ENCODE measurements at places on chromosomes 2 and 18. TPM values are rescaled to one million over a fixed set of nuclear protein-coding genes. Genes with fewer than 3 reads are reported as not detected.

GRCh38 chr2:236715491-236715961 lies 145.9 kb downstream of the ACKR3 start:
- DNase-seq, result no peak
- H3K27ac ChIP-seq, result no peak overlapping the region
- H3K4me3 ChIP-seq, result no peak overlapping the region
- peaks cover 6% of the 10 kb centered on the region for H3K27me3 ChIP-seq
- peaks cover 10% of the 10 kb centered on the region for H3K4me1 ChIP-seq

- no peak for DNase-seq
- H3K27me3 ChIP-seq, result peaks cover 2% of the 10 kb centered on the region
- H3K4me1 ChIP-seq, result no peaks in the 10 kb centered on the region
- no peak overlapping the region for H3K4me3 ChIP-seq
These were observed 109.2 kb upstream of the COPS8 start for GRCh38 chr2:236976266-236977062.

Gene CASP8
- total RNA-seq, result 14.9 TPM

- H3K27me3 ChIP-seq, result no peaks in the 10 kb centered on the region
- H3K27ac ChIP-seq, result no peak overlapping the region
- no peak for DNase-seq
- H3K4me3 ChIP-seq, result no peak overlapping the region
- H3K36me3 ChIP-seq, result no peaks in the 10 kb centered on the region
These were observed 289.3 kb upstream of the TCF4 start for GRCh38 chr18:55877321-55877720.

Gene ACADL
- total RNA-seq, result not detected

Gene GPR35
- total RNA-seq, result 0.77 TPM

GRCh38 chr2:48417856-48418838 lies 111.8 kb upstream of the STON1 start:
- peaks cover 5% of the 10 kb centered on the region for H3K27me3 ChIP-seq
- H3K4me1 ChIP-seq, result peaks cover 11% of the 10 kb centered on the region
- peak overlapping the region; percentile 54 for H3K27ac ChIP-seq
- no peaks in the 10 kb centered on the region for H3K36me3 ChIP-seq
- DNase-seq, result no peak

- no peak overlapping the region for H3K4me3 ChIP-seq
- H3K4me1 ChIP-seq, result peaks cover 27% of the 10 kb centered on the region
- H3K36me3 ChIP-seq, result no peaks in the 10 kb centered on the region
- H3K27me3 ChIP-seq, result peaks cover 3% of the 10 kb centered on the region
These were observed 192.6 kb downstream of the IKZF2 start for GRCh38 chr2:212958757-212959295.

Gene GAREM2
- 4.6 TPM for total RNA-seq

DNA sequence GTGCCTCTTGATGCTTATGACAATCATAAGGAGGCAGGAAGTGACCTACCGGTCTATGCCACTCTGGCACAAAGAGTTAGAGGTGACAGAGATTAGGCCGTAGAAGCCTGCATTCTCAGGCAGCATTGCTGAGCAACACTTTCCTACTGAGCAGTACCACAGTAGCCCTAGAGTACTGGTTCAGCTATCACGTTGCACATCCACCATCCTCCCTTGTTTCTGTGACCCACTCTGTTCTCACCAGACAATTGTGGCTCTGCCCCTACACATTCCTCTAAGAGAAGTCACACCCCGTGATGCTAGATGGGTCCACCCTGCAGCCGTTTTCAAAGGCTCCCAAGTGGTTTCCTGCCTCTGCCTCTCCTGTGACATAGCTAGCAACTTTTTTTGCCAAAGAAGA lies 22.6 kb upstream of the SUCLG1 start:
- no peaks in the 10 kb centered on the region for H3K27me3 ChIP-seq
- H3K4me3 ChIP-seq, result no peak overlapping the region
- peaks cover 3% of the 10 kb centered on the region for H3K4me1 ChIP-seq
- peaks cover 6% of the 10 kb centered on the region for H3K36me3 ChIP-seq
- no peak for DNase-seq
- H3K27ac ChIP-seq, result no peak overlapping the region
